Gastrocnemius medialis (tissue), 4 donors: ENCODE measurements at places on chromosomes 16 and 17. TPM values are rescaled to one million over a fixed set of nuclear protein-coding genes. Genes with fewer than 3 reads are reported as not detected.
A peak's percentile ranks its signal among the peaks of the same experiment; 100 is the strongest.

The C16orf46 gene
- total RNA-seq: not detected

- peaks cover 24% of the 10 kb centered on the region for H3K4me1 ChIP-seq
- H3K4me3 ChIP-seq: no peak overlapping the region
- DNase-seq: peak; percentile 48
- no peaks in the 10 kb centered on the region for H3K36me3 ChIP-seq
- H3K27ac ChIP-seq: peak overlapping the region; percentile 52
- H3K27me3 ChIP-seq: no peaks in the 10 kb centered on the region
Observed at GRCh38 chr16:66511602-66512271, 38.2 kb downstream of the TK2 start.

DNA sequence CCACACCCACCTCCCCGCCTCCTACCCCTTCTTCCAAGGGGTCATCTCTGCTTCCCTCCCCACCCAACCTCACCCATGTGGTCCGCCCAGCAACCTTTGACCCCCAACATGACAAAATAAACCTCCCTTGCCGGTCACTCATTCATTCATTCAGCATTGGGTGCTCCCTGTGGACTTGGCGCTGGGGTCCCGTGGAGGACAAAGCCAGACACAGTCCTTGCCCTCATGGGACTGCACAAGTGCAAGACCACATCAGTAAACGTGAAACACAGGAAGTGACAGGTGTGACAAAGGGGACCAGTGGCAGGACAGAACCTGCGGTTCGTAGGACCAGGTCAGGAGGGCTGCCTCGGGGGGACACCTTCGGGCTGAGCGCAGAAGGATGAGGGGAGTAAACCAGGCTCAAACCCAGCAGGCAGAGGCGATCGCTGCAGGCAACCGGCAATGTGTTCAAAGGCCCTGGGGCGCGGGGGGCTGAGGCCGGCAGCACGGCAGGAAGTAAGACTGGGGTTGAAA, 185.4 kb downstream of the SEC14L1 start:
- no peaks in the 10 kb centered on the region for H3K27me3 ChIP-seq
- peak overlapping the region; percentile 87 for H3K27ac ChIP-seq
- H3K4me3 ChIP-seq: no peak overlapping the region
- peaks cover 53% of the 10 kb centered on the region for H3K4me1 ChIP-seq
- no peak for DNase-seq

GRCh38 chr16:71350821-71351557, 7.5 kb upstream of the CALB2 start:
- peaks cover 2% of the 10 kb centered on the region for H3K27me3 ChIP-seq
- no peak overlapping the region for H3K4me3 ChIP-seq
- no peak overlapping the region for H3K27ac ChIP-seq
- H3K36me3 ChIP-seq: no peaks in the 10 kb centered on the region
- DNase-seq: no peak

DNA sequence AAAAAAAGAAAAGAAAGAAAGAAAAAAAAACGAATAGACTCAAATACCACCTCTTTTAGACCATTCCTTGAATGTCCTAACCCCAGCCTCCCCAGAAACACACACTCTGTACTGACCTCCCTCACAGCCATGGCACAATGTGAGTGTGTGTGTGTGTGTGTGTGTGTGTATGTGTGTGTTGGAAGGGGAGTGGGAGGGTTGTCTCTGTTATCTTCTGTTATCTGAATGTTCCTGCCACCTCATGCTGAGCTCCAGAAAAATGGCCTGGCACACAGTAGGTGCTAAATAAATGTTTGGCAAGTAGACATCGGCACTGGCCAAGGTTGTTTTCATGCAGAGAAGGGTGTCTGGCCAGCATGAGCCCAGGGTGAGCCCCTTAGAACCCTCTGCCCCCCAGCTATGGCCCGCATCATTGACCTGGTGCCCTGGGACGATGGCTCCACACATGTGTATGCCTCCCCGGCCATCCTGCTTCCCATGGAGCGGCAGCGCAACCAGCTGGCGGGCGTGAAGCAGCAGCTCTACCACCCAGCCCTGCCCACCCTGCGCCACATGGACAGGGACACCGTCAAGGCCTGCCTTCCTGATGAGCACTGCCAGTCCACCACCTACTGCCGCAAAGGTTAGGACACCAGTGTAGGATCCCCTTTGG, 6.6 kb upstream of the CNGB1 start:
- no peaks in the 10 kb centered on the region for H3K4me1 ChIP-seq
- DNase-seq: no peak
- H3K36me3 ChIP-seq: no peaks in the 10 kb centered on the region
- H3K27me3 ChIP-seq: peaks cover 4% of the 10 kb centered on the region

DNA sequence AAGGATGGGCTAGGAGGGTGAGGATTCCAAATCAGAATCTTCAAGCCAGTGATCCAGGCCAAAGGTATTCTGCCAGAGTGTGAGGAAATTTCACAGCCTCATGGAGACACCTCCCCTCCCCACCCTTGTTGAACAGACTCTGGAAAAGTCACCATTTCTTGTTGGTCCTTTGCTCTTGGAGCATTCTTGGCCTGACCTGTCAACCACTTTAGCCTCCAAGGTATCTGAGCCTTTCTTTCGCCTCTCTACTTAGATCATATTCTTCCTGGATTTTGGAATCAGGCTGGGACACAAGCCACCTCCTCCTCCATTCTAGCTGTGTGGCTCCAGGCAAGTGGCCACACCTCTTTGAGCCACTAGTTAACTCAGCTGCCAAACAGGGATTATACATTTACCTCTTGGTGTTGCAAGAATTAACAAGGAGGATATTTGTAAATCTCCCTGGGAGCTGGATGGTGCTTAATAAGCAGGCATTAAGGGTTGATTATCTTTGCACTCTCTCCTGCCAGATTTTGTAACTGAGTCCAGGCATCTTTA, 193.5 kb downstream of the WWOX start:
- no peak for DNase-seq
- no peak overlapping the region for H3K27ac ChIP-seq
- H3K36me3 ChIP-seq: no peaks in the 10 kb centered on the region

- DNase-seq: no peak
- H3K36me3 ChIP-seq: peaks cover 8% of the 10 kb centered on the region
- no peaks in the 10 kb centered on the region for H3K27me3 ChIP-seq
- no peak overlapping the region for H3K4me3 ChIP-seq
Observed at GRCh38 chr16:22366889-22367288, 7.5 kb downstream of the CDR2 start.

The SEZ6L2 gene
- total RNA-seq: 0.20 TPM

The CHST4 gene
- total RNA-seq: not detected

The CDYL2 gene
- total RNA-seq: 2.8 TPM
